NCI-H524 treated with DMSO at 0.1 percent for 48 hours (cell line): ENCODE measurements at places on chromosomes 5 and 9.

DNA sequence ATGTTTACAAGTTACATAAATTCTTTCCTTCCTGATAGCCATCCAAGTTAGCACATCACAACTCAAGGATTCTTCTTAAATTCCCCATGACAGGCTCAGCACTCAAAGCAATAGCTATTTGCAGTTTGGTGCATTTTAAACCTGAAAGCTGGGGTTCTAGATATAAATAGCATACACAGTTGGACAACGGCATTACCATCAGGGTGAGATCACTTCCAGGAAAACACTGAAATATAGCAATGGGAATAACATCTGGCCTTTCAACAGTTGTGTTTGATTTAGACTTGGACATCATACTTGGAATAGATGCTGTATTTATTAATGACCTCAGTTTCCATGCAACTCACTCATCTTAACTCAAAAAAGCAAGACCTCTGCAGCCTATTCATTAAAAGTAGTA lies 24.7 kb upstream of the LECT2 start:
- DNase-seq = no peak

DNA sequence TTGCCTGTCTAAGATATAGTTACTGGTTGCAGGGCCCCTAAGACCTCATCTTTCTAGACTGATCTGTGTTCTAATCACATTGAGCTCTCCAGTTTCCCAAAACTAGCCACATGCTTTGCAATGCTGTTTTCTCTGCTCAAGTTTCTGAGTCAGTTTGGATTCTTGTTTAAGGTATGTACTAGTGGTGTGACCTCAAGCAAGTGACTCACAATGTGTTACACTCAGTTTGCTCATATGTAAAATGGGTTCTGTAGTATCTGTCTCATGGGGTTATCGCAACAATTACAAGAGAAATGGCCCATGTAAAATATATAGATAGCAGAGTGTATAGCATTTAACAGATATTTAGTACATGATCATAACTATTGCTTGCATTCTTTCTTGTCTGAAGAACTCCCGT lies 153.1 kb upstream of the ELL2 start:
- DNase-seq = no peak

GRCh38 chr5:23027331-23027730 lies 174.2 kb upstream of the CDH12 start:
- no peak for DNase-seq

- DNase-seq = no peak
Observed at GRCh38 chr9:131642496-131643083, 97.3 kb downstream of the PRRT1B start.

DNA sequence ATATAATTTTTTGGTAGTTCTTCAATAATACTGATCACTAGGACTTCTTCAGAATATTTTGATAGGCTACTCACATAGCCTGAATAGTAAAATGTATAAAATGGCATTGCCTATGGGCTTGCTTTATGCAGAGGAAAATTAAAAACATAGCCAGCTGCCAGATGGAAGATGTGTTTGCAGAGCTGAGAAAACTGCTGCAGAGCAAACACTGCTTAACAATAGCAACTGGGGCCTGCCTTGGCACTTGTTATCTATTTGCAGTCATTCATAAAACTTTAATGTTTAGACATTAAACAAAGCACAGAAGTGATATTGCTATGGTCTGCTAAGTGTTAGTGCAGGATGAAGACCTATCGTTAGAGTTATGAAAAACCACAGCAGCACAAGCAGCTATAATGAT lies 151.5 kb upstream of the SMC2 start:
- DNase-seq = no peak

GRCh38 chr9:109033941-109034700 lies 20.8 kb upstream of the CTNNAL1 start:
- no peak for DNase-seq

GRCh38 chr9:75269197-75269596 lies 180.9 kb downstream of the OSTF1 start:
- no peak for DNase-seq

- no peak for DNase-seq
Observed at GRCh38 chr9:76292658-76293057, 101.6 kb downstream of the RFK start.

- DNase-seq = no peak
Observed at GRCh38 chr5:150399524-150400211, 13.0 kb downstream of the CD74 start.

DNA sequence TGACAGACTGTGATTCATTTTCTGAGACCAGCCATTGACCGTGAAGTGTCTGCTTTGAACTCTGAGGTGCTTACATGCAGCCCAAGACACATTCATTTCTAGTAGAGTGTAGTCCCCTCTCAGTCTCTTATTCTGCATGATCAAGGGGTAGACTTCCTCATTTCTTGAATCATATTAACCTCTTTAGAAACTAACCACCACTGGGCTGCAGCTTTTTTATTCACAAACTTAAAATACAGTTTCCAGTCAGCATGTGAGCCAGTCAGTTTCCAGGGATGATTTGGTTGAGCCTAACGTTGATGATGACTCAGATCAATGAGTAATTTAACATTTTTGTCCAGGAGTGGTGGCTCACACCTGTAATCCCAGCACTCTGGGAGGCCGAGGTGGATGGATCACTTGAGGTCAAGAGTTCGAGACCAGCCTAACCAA lies 59.2 kb downstream of the OTULIN start:
- DNase-seq = no peak

GRCh38 chr9:971901-972500 lies 4.5 kb upstream of the DMRT3 start:
- DNase-seq = no peak

DNA sequence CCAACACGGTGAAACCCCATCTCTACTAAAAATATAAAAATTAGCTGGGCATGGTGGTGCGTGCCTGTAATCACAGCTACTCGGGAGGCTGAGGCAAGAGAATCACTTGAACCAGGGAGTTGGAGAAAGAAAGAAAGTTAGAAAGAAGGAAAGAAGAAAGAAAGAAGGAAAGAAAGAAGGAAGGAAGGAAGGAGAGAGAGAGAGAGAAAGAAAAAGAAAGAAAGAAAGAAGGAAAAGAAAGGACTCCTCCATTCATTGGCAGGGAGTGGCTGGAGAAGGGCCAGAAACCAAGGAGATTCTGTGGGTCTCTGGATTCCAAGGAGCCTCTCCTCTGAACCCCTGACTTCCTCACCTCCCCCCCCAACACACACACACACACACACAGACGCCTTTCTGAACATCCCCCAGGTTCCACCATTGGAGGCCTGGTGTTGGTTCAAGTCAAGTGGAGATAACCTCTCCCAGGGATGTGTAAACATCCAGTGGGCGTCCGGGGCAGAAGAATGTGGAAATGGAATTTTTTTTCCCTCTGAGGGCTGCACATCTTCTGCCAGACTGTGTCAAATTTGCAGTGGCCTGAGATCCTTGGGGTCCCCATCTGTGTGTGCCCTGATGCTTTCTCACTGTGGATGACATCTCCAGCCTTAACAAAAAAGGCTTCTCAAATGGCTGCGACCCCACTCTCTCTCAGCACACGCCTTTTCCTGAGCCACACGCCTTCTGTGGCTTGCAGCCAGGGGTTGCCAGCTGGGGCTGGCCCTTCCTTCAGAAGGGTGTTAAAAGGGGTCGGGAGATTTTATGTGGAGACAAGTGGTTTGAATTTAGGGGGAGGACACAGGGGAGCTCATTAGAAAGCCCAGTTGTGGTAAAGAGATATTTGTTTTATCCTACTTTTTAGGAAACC lies 109.3 kb upstream of the HAND1 start:
- DNase-seq = no peak

GRCh38 chr9:34413231-34413852 lies 36.6 kb upstream of the MYORG start:
- no peak for DNase-seq

GRCh38 chr5:120368923-120369715 lies 95.0 kb upstream of the PRR16 start:
- DNase-seq = no peak

DNA sequence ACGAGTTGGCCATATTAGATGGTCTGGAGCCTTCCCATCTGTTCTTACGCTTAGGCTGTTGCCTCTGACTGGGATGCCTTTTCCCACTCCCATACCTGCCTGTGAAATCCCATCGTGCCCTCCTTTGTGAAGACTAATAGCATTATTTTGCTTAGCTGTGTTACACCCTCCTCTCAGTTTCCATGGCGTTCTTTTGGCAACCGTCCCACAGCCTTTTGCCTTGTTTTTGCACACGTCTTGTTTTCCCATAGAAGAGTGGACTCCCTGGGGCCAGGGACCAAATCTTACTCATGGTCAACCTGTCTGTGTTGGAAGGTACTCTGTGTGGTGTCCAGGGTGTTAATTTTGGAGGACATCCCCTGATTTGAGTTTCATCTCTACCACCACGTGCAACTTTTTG lies 242.1 kb downstream of the HSPA4 start:
- no peak for DNase-seq

DNA sequence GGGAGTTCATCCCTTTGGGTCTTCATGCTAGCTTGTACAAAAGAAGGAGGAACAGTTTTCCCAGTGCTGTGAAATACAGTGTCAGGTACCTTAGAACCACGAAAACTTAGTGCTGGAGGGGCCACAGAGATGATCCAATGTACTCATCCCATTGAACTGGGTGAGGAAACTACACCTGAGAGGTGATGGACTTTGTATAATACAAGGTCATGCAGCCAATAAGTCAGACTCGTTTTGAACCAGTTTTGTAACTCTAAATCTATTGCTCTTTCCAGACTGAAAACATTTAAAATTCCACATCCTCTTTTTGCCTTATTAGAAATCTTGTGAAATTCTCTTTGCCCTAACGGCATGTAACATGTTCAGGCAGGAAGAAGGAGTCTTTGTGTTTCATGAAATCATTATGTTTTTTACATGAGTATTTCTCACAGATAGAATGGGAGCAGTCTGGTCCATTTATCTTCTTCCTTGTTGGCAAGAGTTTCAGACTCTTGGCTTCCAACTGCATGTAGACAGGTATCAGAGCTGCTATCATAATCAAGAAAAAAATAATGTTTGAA lies 146.8 kb upstream of the FBXL7 start:
- no peak for DNase-seq

GRCh38 chr9:7097785-7098752 lies 340.3 kb downstream of the KDM4C start:
- no peak for DNase-seq

GRCh38 chr5:146656703-146657102 lies 140.7 kb upstream of the GPR151 start:
- DNase-seq = no peak

- DNase-seq = peak; percentile 82
Observed at GRCh38 chr9:11457825-11458790, 845.3 kb upstream of the PTPRD start.

DNA sequence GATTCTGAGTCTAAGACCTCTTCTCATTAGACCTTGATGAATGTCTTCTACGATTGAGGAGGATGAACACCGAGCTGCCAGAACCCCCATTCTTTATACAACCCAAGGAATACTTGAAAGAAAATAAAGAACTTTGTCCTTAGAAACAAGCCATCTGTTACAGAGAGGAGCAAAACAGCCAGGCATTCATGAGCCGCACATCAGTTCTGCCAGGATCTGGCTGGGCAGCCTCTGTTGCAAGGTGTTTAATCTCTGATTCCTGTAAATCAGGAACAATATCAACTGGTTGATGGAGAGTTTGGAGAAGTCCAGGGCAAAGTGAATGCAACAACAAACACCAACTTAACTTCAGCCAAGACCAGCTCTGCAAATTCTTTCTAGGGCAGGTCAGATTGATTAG lies 165.5 kb upstream of the DMAC1 start:
- DNase-seq = no peak

- DNase-seq = no peak
Observed at GRCh38 chr5:135567661-135568060, 11.1 kb downstream of the CXCL14 start.

DNA sequence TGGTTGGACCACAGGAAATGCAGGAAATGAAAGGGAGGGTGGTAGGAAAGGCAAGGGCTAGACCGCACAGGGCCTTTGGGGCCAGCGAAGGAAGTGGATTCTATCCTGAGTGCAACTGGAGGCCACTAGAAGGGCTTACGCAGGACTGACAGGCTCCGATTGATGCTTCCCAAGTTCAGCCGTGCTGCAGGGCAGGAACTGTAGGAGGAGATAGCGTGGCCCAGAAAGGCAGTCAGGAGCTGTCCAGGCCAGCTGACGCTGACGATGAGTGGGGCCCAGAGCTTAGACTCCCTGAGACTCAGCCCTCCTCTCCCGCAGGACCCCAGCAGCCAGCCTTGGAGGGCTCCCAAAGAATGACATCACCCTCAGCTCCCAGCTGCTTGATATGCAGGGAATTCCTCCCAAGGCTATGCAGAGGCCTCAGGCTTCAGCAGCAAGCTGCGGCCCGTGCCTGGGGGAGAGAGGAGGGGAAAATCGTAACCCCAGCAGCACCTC lies 48.8 kb downstream of the KCNIP1 start:
- DNase-seq = no peak

DNA sequence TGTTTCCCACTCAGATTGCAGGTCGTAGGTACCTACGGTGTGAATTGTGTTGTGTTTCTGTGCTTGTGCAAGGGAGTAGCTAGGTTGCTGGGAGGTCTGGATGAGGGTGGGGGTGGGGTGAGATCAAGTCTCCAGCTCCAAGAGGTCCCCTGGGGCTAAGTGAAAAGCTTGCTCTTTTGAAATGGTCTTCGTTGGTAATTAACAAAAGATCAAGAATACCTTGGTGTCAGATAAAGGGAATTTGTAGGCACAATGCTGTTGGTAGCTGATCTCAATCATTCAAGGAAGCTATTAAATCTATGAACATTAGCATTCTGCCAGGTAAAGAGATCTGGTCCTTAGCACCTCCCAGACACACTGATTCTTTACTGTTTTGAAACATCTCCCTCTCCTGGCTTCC lies 928 bp upstream of the PCDHGC4 start:
- no peak for DNase-seq

- DNase-seq = no peak
Observed at GRCh38 chr9:123120131-123120530, 86.7 kb downstream of the GPR21 start.

DNA sequence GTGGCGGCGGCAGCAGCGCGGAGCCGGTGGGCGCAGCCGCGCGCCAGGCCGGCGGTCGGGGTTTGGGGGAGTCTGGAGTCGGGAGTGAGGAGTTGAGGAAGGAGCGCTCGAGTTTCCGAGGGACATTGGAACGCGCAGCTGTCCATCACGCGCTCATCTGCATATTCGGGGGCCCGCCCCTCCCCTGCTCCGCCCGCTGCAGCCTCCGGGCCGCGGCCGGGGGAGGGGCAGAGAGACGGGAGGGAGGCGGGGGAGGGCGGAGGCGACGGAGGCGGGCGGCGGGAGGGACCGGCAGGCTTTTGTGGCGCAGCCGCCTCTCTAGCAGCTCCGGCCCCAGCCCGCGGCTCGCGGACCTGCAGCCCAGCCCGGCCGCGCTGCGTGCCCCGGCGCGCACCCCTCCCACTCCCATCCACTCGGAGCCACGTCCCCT lies at the start of gene IRX2:
IRX2 (minus strand) TSS at position 86 of the 430 bp plus-strand sequence. CDS start 264 bp downstream, outside the sequence.
- DNase-seq = peak; percentile 89

DNA sequence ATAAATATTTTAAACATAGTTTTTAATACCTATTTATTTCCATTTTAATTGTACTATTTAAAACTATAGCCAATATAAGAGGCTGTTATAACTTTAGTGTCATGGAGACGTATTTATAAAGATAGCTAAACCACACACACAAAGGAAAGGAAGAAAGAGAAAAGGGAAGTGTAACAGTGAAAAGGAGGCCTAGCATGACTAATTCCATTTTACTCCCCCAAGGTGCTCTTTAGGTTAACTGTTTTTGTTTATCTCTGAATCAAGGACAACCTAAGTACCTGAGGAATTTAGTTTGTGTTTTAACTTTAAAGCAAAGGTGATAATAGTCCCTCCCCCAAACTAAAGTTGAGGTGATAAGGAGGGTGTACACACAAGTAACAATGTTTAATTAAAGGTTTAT lies 1188.9 kb upstream of the C9orf72 start:
- no peak for DNase-seq
